CD4-positive, CD25-positive, alpha-beta regulatory T cell (primary cell): ENCODE measurements at places on chromosomes 7 and 10. TPM values are rescaled to one million over a fixed set of nuclear protein-coding genes. Genes with fewer than 3 reads are reported as not detected.

DNA sequence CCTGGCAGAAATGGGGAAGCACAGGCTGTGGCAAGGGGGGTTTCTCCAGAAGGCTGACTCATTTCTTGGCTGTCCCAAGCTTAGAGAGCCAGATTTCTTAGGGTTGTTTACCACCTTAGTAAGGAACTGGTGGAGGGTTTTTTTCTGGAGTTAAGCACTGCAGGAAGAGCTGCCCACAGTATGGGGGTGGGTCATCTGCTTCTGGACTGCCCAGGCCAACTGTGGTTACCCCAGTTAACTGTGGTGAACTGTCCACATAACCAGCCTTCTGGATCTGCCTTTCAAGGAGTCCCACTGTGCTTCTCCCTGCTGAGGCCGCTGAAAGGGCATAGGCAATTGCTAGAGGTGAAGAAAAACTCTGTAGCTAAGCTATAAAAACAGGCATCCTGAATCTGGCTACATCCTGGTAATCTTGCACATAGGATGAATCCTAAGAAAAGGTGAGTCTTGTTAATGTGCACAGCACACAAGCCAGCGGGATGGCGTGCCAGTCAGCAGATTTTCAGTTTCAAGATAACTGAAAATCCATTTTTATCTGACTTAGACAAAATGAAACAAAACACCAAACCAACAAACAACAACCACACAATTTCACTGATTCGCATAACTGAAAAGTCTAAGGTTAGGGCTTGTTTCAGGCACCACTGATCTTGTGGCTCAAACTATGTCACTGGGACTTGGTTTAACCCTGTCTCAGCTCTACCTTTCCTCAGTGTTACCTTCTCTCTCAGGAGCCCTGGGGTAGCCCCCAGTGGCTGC, 21.6 kb upstream of the TSPAN33 start:
- no peak overlapping the region for H3K27ac ChIP-seq
- H3K4me3 ChIP-seq: no peak overlapping the region
- H3K27me3 ChIP-seq: peaks cover 9% of the 10 kb centered on the region
- peaks cover 5% of the 10 kb centered on the region for H3K4me1 ChIP-seq
- H3K36me3 ChIP-seq: no peaks in the 10 kb centered on the region

DNA sequence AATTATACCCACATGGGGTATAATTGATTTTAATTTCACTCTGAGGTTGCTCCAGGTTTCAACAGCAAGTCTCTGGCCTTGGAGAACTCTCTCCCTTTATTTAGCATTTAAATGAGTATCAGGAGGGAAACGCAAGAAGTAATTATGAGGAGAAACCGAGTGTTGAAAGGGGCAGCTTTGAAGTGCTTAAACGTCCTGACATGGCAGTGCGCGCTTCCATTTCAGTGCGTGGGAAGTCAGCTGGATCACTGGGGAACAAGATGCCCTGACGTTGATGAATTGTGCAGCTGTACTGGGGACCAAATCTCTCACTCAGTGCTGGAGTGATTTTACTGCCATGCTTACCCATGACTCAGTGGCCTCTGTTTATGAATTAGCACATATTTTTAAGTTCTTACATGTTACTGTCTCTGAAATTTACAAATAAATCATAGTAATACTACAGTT, 106.0 kb upstream of the PRR15 start:
- H3K27me3 ChIP-seq: no peaks in the 10 kb centered on the region
- no peaks in the 10 kb centered on the region for H3K36me3 ChIP-seq
- H3K4me3 ChIP-seq: no peak overlapping the region
- no peaks in the 10 kb centered on the region for H3K4me1 ChIP-seq
- H3K27ac ChIP-seq: no peak overlapping the region
- no peak for DNase-seq

GRCh38 chr10:130804778-130805634, 506.5 kb downstream of the TCERG1L start:
- H3K36me3 ChIP-seq: no peaks in the 10 kb centered on the region
- no peak for DNase-seq
- H3K27me3 ChIP-seq: no peaks in the 10 kb centered on the region
- H3K27ac ChIP-seq: no peak overlapping the region
- H3K4me3 ChIP-seq: no peak overlapping the region

DNA sequence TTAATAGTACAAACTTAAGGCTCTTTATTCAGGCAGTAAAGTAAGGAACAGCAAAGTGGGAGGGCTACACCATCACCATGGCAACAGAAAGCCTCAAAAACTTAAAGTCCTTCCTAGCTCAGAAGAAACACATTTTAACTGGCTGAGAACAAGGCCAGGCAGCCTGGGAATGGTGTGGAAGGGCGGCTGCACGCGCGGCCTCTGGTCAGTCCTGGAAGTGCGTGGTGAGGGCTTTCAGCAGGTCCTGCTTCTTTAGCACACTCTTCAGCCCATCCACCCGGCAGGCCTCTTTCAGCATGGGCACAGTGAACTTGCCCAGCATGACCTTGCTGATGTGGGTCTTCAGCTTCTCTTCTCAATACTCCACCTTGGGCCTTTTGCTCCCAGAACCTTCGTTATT, 133.0 kb downstream of the CYP26A1 start:
- DNase-seq: no peak
- no peak overlapping the region for H3K4me3 ChIP-seq
- H3K4me1 ChIP-seq: no peaks in the 10 kb centered on the region
- peaks cover 2% of the 10 kb centered on the region for H3K27me3 ChIP-seq
- H3K36me3 ChIP-seq: no peaks in the 10 kb centered on the region

DNA sequence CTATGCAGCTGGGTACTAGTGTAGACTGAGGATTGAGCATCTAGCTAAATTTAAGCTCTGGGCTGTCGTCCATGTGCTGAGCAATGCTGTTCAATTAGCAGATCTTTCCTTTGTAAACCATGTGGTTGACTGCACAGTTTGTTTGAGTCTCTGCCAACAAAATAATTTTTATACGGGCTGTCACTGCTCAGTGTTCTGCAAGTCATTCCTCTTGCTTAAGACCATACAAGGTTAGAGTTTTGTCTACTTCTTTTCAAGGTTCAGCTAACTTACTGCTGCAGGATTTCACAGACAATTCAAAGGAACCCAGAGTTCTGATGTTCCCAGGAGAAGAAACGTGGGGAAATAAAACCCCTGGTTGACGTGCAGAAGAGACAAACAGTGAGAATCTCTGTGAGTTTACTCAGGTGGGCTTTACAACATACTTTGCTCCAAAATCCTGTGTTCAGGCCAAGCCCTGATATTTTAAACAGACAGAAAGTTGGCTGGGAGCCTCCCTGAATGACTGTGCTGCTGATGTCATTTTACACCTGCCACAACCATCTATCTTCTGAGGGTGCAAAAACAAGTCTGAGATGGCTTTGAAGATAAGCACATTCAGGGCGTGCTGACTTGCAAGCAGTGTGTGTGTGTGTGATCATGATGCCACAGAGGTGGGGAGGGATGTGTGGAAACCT, 177.1 kb upstream of the SVIL start:
- peaks cover 5% of the 10 kb centered on the region for H3K27me3 ChIP-seq
- peak; percentile 78 for DNase-seq
- H3K4me1 ChIP-seq: no peaks in the 10 kb centered on the region
- no peaks in the 10 kb centered on the region for H3K36me3 ChIP-seq
- H3K4me3 ChIP-seq: no peak overlapping the region

DNA sequence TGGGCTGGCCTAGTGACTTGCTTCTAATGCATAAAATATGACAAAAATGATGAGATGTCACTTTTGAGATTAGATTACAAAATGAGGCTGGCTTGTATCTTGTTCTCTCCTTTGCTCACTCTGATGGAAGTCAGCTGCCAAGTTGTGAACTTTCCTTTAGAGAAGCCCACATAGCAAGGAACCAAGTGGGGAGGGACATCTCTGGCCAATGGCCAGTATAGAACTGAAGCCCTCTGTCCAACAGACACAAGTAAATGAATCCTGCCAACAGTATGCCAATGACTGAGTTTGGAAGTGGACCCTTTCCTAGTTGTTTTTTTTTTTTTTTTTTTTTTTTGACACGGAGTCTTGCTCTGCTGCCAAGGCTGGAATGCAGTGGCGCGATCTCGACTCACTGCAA, 3.3 kb downstream of the ZC3HC1 start:
- no peak for DNase-seq
- no peak overlapping the region for H3K4me3 ChIP-seq
- no peak overlapping the region for H3K27ac ChIP-seq
- H3K4me1 ChIP-seq: peaks cover 11% of the 10 kb centered on the region
- peaks cover 23% of the 10 kb centered on the region for H3K36me3 ChIP-seq
- H3K27me3 ChIP-seq: no peaks in the 10 kb centered on the region

- H3K27me3 ChIP-seq: no peaks in the 10 kb centered on the region
- DNase-seq: no peak
- no peaks in the 10 kb centered on the region for H3K36me3 ChIP-seq
- no peak overlapping the region for H3K4me3 ChIP-seq
Measured at GRCh38 chr7:43204081-43204480, 91.6 kb downstream of the HECW1 start.

DNA sequence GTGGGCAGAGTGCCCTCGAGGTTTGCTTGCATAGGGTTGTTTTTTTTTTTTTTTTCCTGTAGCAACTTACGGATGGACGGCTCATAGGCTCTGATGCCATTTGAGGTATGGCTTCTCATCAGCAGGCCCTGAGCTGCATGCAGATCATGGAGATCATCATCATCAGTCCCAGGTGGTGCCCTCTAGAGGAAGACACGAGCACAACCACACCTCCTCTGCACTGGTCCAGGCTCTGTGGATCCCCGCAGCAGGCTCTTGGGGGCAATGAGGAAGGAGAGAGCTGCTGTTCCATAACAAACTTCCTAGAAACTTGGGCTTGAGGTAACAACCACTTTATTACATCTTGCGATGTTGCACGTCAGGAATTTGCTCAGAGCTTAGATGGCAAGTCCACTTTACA, 132.7 kb upstream of the CXCL12 start:
- H3K36me3 ChIP-seq: no peaks in the 10 kb centered on the region
- no peak for DNase-seq
- no peak overlapping the region for H3K4me3 ChIP-seq
- H3K27ac ChIP-seq: no peak overlapping the region
- no peaks in the 10 kb centered on the region for H3K4me1 ChIP-seq

DNA sequence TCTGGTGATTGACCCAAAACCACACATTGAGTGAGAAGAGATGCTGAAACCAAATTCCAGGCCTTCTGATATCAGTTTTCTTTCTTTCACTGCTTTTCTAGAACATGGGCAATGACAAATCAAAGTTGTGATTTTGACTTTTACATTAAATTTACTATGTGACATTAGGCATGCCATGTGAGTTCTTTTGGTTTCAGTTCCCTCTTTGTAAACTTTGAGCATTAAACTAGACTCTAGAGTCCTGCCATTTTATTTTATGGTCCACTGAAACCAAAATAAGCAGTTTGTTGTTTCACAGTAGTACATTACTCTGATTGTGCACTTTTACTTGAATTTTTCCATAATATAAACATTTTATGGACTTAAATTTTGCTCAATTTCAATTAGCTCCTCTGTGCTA, 381.1 kb upstream of the SEMA3D start:
- no peaks in the 10 kb centered on the region for H3K4me1 ChIP-seq
- H3K36me3 ChIP-seq: no peaks in the 10 kb centered on the region
- no peaks in the 10 kb centered on the region for H3K27me3 ChIP-seq

KEL gene
- not detected for polyA plus RNA-seq

FEZF1 gene
- not detected for polyA plus RNA-seq

MEIG1 gene
- polyA plus RNA-seq: 0.83 TPM

CTNNA3 gene
- not detected for polyA plus RNA-seq

PTPRZ1 gene
- not detected for polyA plus RNA-seq
